ENCODE measurements at places on chromosomes 1 and 21. TPM values are rescaled to one million over a fixed set of nuclear protein-coding genes. Genes with fewer than 3 reads are reported as not detected.

DNA sequence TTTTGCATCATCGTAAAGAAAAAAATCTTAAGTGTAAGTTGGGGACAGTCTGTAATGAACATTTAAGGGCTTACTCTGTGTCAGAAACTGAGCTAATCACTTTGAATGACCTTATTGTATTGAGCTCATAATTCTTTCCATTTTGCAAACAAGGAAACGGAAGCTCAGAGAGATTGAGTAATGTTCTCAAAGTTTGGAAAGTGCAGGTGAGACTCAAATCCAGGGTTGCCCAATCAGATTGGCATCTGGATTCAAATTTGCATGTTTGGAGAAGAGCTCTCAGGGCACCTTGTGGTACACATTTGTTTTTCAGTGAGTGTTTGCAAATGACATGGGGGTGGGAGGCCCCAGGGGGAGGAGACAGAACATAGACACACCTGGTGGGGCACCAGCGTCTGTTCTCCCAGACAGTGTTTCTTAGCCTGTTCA is 8.0 kb downstream of the ALPL start:
- no peak overlapping the region for H3K27ac ChIP-seq
- H3K27me3 ChIP-seq = peaks cover under 1% of the 10 kb centered on the region
- no peaks in the 10 kb centered on the region for H3K36me3 ChIP-seq

TFAP2E gene
- polyA plus RNA-seq = 0.67 TPM

GRCh38 chr1:8415526-8416278 is 97.8 kb downstream of the SLC45A1 start:
- no peak overlapping the region for H3K27ac ChIP-seq
- DNase-seq = no peak
- no peaks in the 10 kb centered on the region for H3K27me3 ChIP-seq
- peaks cover 18% of the 10 kb centered on the region for H3K36me3 ChIP-seq

- H3K27me3 ChIP-seq = no peaks in the 10 kb centered on the region
- H3K4me1 ChIP-seq = peaks cover 11% of the 10 kb centered on the region
- H3K36me3 ChIP-seq = peaks cover 11% of the 10 kb centered on the region
- no peak for DNase-seq
- no peak overlapping the region for H3K27ac ChIP-seq
Observed at GRCh38 chr1:228226956-228227791, 19.3 kb downstream of the OBSCN start.

LCE5A gene
- not detected for polyA plus RNA-seq

GRCh38 chr21:44858291-44858690 is 15.2 kb downstream of the PTTG1IP start:
- H3K27me3 ChIP-seq = no peaks in the 10 kb centered on the region
- DNase-seq = no peak
- no peak overlapping the region for H3K4me3 ChIP-seq
- H3K4me1 ChIP-seq = peaks cover 15% of the 10 kb centered on the region
- H3K36me3 ChIP-seq = peaks cover 28% of the 10 kb centered on the region
- H3K27ac ChIP-seq = no peak overlapping the region

MX1 gene
- polyA plus RNA-seq = 151 TPM

DNA sequence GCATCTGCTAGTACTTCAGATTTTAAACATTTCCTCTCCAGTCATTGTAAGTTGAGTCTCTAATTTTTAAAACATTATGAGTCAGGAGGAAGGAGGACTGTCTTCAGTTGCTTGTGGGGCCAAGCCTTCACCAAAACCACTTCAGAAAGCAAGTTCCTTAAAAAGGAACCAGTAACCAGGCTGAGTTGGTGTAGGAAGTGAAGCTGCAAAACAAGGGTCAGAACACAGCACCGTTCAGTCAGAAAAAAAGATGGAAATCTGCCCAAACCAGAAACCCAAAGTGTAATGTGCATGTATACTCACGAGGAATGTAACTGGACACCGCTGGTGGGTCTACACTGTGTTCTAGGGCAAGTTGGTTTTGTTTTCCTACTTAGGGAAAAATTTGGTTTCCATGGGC is 402.1 kb downstream of the SETD4 start:
- H3K4me3 ChIP-seq = no peak overlapping the region
- no peak overlapping the region for H3K27ac ChIP-seq
- no peaks in the 10 kb centered on the region for H3K4me1 ChIP-seq
- H3K27me3 ChIP-seq = no peaks in the 10 kb centered on the region

SYPL2 gene
- polyA plus RNA-seq = not detected

CCDC185 gene
- not detected for polyA plus RNA-seq

DNA sequence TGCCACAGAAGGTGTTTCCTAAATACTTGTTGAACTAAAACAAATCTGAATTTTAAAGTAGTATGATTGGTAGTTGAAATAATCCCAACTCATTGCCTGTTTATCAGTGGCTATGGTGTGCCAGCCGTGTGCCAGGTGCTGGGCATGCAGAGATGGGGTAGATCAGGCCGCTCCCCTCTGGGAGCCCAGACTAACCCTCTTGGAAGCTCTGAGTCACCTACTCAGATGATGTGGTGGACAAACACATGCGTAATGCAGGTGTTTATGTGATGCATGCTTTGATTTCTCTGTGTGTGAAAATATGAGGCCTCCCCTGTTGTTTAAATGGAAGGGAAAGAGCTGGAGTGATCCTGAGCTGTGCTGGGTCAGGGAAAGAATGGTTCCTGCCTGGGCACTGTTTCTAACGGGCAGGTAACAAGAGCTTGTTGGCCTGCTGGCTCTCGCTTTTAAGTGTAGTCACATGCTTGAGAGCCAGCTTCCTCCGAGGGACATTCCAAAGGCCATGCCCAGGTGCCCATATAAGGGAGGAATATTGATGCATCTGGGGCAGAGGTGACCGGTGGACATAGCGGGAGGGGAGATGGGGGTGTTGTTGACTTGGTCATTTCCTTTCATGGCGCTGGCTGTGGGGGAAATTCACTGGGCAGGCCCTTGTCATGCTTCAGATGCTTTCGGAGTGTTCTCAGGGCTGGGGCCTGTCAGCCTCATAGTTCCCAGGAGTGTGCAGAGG is 10.2 kb downstream of the MFN2 start:
- H3K4me3 ChIP-seq = no peak overlapping the region
- DNase-seq = no peak
- H3K27me3 ChIP-seq = no peaks in the 10 kb centered on the region
- H3K27ac ChIP-seq = no peak overlapping the region

GIPC2 gene
- polyA plus RNA-seq = 0.28 TPM

- no peak overlapping the region for H3K4me3 ChIP-seq
- no peaks in the 10 kb centered on the region for H3K27me3 ChIP-seq
- no peak overlapping the region for H3K27ac ChIP-seq
- DNase-seq = no peak
- H3K4me1 ChIP-seq = no peaks in the 10 kb centered on the region
- no peaks in the 10 kb centered on the region for H3K36me3 ChIP-seq
Observed at GRCh38 chr1:100611086-100611485, 73.1 kb downstream of the GPR88 start.

ASCL5 gene
- not detected for polyA plus RNA-seq

ADORA3 gene
- not detected for polyA plus RNA-seq

- H3K27ac ChIP-seq = no peak overlapping the region
- no peak for DNase-seq
- H3K4me3 ChIP-seq = no peak overlapping the region
- H3K27me3 ChIP-seq = no peaks in the 10 kb centered on the region
Observed at GRCh38 chr1:16315437-16315836, 36.8 kb downstream of the FBXO42 start.

LCE1C gene
- polyA plus RNA-seq = 1.8 TPM

GRCh38 chr1:226782845-226783601 is 43.9 kb upstream of the ITPKB start:
- no peak overlapping the region for H3K27ac ChIP-seq
- H3K4me1 ChIP-seq = peaks cover 8% of the 10 kb centered on the region
- DNase-seq = no peak
- H3K4me3 ChIP-seq = no peak overlapping the region
- H3K27me3 ChIP-seq = no peaks in the 10 kb centered on the region

DNA sequence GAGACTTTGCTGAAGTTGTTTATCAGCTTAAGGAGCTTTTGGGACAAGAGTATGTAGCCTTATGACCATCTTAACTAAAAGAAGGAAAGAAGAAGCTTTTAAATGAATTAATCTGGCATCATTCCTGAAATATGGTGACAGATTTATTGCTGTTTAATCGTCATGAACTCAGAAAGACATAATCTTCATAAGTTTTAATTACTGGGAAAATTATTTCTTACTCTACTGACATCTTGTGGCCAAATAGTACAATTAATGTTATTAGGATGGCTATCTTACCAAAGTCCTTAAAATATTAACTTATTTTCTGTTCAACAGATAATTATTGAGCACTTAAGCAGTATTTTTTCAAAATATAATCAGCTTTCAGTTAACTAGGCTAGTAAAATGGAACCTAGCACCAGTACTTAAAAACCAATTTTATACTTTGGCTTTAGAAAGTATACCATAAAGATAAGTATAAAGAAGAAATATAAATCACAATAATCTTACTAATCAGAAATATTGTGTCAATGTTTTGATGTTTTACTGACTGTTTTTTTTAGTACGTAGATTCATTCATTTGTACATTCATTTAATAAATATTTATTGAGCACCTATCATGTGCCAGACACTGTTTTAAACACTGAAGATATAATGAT is 34.7 kb upstream of the GPR25 start:
- no peak for DNase-seq
- H3K36me3 ChIP-seq = peaks cover 9% of the 10 kb centered on the region
- no peak overlapping the region for H3K27ac ChIP-seq
- H3K4me3 ChIP-seq = no peak overlapping the region

DNA sequence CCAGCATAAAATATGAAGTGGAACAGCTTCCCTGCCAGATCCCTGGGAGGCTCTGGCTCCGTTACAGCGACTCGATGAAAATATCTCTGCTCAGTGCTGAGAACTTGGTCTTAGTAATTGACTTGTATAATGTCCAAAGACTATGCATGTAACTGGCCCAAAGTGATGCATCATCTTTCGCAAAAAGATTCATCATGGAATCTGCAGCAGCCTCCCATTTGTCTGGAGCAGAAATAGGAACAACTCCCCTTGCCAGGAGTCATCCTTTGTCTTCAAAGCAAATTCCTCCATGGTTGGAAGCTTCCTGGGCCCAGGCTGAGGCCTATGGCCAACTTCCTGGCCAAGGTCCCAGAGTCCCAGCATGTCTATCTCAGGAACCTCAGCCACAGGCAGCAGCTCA is 16.9 kb upstream of the SLC6A17 start:
- H3K4me1 ChIP-seq = no peaks in the 10 kb centered on the region
- H3K27me3 ChIP-seq = peaks cover 49% of the 10 kb centered on the region
- DNase-seq = no peak
- H3K4me3 ChIP-seq = no peak overlapping the region
- H3K36me3 ChIP-seq = no peaks in the 10 kb centered on the region

DNA sequence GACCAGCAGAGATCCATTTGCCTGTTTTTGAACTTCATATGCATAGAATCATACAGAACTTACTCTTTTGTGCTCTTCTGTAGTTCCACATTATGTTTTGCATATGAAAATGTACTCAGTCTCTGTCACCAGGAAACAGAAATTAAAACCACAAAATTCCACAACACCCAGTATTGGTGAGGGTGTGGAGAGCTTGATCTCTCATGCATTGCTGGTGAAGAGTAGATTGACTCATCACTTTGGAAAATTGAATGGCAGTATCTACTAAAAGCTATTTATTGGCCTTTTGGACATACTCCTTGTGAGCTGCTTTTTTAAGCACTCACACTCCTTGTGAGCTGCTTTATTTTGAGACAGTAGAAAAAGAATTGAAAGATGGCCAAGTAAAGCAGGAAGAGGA is 43.3 kb downstream of the VTCN1 start:
- H3K27ac ChIP-seq = no peak overlapping the region
- no peak overlapping the region for H3K4me3 ChIP-seq
- no peaks in the 10 kb centered on the region for H3K4me1 ChIP-seq

TCHHL1 gene
- polyA plus RNA-seq = not detected

DNA sequence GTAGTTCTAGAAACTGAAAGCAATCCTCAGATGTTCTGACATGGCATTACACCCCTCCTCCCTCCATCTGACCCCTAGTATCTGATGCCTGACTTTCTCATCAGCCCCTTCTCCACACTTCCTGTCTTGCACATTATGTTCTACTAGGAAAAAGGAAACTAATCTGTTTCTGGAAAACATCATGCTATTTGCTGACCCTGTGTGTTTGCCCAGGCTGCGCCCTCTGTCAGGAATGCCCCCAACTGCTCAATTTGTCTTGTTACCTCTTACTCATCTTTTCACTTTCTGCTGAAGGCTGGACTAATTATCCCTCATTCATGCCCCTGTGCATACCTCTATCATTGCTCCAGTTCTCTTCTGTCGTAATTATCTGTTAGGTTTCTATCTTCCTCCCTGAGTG is 37.5 kb upstream of the DAB1 start:
- no peaks in the 10 kb centered on the region for H3K4me1 ChIP-seq
- no peak overlapping the region for H3K27ac ChIP-seq
- no peaks in the 10 kb centered on the region for H3K27me3 ChIP-seq
- DNase-seq = no peak

AGPAT3 gene
- 21.7 TPM for polyA plus RNA-seq

- H3K27ac ChIP-seq = no peak overlapping the region
- H3K27me3 ChIP-seq = peaks cover 3% of the 10 kb centered on the region
- no peaks in the 10 kb centered on the region for H3K4me1 ChIP-seq
- no peaks in the 10 kb centered on the region for H3K36me3 ChIP-seq
Observed at GRCh38 chr1:240608707-240609106, 3.2 kb downstream of the GREM2 start.
